ENCODE measurements at places on chromosomes 12 and 14.
A peak's percentile ranks its signal among the peaks of the same experiment; 100 is the strongest.

DNA sequence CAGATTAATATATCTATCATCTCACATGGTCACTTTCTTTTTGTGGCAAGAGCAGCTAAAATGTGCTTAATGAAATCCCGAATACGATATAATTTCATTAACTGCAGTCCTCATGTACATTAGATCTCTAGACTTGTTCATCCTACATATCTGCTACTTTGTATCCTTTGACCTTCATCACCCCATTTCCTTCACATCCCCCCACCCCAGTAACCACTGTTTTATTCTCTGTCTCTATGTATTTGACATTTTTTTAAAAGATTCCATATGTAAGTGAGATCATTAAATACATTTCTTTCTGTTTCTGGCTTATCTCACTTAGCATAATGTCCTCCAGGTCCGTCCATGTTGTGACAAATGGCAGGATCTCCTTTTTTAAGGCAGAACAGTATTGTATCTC is 23.0 kb upstream of the ST8SIA1 start:
- no peak for DNase-seq

- peak; percentile 32 for DNase-seq
Observed at GRCh38 chr12:65022960-65023359, 98.1 kb downstream of the WIF1 start.

DNA sequence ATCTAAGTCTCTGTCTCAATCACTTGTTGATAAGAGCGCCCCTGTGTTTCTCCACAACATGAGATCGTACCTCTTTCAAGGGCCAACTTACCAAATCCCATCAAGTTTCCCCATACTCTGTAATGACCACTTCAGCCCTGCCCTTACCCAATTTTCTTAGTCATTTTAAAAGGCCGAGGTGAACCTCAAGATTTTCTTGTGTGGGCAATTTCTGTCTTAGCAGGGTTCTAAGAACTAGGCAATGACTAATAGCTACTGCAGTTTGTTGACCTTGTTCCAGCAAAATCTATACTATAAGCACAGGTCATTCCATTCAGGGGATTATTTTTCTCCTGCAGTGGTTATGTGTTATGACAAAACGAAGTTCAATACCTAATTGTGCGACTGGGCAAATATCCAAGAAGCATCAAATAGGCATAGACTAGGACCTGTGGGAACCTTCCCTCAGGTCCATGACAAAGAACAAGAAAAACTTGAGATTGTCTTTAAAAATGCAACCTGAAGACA is 359.8 kb downstream of the PCNX1 start:
- no peak for DNase-seq

DNA sequence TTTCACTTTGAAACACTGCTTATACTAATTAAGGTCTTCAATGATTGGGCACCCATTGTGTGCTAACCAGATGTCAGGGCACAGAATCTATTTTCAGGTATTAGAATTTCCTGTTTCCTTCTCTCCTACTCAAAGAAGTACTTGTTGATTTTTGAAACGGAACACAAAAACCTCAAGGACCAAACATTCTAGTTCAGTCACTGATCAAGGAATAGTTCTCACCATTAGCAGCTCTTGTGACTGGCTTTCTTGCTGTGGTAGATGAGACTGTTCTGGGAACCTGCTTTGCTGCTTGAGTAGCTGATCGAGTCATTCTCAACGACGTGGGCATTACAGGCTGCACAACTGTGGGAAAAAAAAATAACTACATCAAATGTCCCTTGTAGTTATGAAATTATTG is 11.0 kb downstream of the DLGAP5 start:
- DNase-seq: no peak

GRCh38 chr12:103928682-103929045 is 1.5 kb upstream of the HSP90B1 start:
- DNase-seq: peak; percentile 76

GRCh38 chr12:32522331-32523221 is 123.2 kb downstream of the FGD4 start:
- no peak for DNase-seq

GRCh38 chr12:127861406-127861805 is 405.6 kb upstream of the TMEM132C start:
- DNase-seq: no peak

- peak; percentile 60 for DNase-seq
Observed at GRCh38 chr12:98645572-98646067, 530 bp downstream of the APAF1 start.

GRCh38 chr14:74824997-74825396 is 50.9 kb downstream of the PROX2 start:
- no peak for DNase-seq

- no peak for DNase-seq
Observed at GRCh38 chr14:102825307-102826095, 48.3 kb downstream of the TRAF3 start.

DNA sequence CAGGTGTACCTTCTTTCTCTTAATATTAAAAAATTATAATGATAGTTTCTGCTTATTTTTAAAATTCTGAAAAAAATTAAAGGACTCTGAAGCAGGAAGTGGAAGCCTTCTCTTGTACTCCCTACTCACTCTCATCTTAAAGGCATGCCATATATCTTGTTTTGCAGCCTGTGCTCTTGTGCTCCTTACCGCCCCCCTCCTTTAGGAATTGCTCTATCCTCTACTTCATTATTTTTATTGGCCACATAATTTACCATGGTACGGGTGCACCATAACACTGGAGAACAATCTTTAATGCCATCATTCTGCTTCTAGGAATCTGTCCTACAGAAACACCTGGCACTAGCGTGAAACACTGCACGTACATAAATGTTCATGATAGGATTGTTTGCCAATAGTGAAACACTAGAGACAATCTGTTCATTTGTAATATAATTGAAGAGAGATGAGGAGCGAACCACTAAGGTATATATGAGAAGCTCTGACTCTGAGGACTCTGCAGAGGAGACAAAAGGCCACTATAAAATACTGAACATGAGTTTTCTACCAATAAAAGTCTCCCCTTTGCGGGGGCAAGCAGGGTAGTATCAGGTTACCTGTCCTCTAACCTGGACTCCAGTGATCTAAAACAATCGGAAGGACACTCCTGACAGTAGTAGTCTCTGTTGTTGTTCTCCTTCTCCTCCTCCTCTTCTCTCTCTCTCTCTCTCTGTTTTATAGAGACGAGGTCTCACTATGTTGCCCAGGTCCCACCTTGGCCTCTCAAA is 6.3 kb upstream of the NYNRIN start:
- peak; percentile 82 for DNase-seq

DNA sequence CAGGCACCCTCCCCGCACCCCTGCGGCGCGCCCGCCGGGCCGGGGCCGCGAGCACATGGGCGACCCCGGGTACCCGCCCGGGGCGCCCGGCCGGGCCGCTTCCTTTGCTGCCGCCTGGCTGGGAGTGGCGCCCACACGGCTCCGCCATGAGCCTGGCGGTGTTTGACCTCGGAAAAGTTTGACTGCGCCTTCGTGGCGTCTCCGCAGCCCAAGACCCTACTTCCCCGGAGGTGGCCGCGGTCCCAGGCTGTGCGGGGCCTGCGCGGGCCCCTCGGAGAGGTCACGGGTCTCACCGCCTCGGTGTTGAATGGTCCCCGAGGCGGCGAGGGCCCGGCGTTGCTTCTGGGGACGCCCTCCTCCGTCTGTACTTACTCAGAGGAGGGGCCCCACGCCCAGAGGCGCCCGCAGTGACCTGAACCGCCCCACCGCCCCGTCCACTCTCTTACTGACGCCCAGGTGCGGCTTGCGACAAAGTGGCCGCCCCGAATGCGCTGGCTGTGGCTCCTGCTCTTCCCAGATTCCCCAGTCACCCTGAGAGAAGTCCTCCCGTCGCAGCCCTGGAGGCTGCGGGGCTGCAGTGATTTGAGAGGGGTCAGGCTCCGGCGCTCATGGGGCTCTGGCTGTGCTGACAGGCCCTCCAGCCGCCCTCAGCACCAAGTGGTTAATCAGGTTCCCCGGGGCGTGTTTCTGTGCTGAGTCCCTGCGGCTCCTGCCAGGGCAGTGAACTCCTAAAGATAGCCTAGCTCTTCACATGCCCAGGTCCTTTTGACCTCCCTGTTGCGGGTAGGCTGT is 5.8 kb downstream of the KMT5A start:
- peak; percentile 54 for DNase-seq

DNA sequence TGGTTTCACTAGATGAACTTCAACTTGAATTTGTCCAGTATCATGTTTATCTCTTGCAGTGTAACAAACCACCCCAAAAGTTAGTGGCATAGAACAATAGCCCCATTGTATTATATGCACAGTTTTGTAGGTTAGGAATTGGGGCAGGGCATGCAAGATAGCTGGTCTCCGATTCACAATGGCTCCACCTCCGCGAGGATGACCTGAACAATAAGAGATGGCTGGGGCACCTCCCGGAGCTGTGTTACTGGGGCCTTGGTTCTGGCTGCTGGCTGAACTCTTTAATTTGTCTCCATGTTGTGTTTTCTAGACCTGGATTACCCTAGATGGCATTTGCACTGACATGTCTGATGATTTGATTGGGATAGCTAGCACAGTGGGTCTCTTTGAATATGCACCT is 20.4 kb upstream of the VRK1 start:
- no peak for DNase-seq

GRCh38 chr12:11668611-11669010 is 19.1 kb downstream of the ETV6 start:
- no peak for DNase-seq

- no peak for DNase-seq
Observed at GRCh38 chr14:54654605-54655004, 87.7 kb downstream of the SAMD4A start.

GRCh38 chr12:28234444-28234843 is 44.2 kb downstream of the CCDC91 start:
- no peak for DNase-seq

- DNase-seq: no peak
Observed at GRCh38 chr12:109495012-109495411, 17.6 kb downstream of the UBE3B start.

DNA sequence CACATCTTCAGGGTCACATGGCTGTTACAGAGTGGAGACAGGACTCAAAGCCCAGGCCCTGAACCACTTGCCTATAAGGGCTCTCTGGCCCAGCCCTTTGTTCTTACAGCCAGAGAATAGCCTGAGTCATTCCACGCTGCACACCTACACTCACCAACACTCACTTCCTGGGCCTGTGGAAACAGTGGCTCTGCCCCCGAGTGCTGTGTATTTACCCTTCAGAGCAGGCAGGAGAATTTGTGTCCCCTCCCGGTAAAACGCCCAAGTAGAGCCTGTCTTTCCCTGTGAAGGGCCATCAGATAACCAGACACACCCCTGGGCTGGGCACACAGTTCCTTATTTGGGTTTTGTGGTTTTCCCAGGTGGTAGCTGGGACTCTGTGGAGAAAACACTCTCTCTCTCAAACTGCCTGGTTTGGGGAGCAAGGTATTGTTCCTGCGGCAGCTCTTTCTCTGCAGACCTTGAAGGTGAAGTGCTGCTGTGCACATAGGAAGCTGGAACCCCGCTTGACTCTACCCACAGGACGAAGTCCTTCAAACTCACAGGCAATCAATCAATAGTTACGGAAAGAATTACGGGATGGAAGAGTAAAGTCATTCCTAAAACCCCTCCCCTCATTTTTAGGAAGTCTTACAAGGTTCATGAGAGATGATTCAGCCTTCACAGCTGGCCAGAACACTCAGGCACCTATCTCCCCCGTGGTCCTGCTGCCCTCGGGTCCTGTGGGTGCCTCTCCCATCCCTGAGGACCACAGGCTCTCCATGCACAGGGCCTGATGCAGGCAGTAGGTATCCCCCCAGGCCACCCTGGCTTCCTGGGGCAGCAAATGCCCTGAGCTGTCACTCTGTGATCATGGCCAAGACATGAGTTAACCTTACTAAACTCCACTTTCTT is 20.3 kb downstream of the FIGNL2 start:
- DNase-seq: peak; percentile 83

DNA sequence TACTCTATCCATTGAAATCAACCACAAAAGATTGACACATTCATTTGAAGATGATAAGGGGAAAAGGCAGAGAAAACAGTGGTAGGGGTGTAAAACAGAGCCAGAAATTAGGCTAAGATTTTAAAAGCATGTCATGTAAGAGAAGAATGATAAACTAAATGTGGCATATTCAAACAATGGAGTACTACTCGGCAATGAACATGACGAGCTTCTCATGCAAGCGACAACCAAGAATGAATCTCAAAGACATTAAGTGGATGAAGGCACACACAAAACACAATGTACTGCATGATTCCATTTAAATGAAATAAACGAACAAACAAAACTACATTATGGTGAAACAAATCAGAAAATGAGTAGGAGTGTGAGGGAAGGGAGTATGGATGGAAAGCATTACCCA is 134.8 kb downstream of the ITPR2 start:
- DNase-seq: no peak

DNA sequence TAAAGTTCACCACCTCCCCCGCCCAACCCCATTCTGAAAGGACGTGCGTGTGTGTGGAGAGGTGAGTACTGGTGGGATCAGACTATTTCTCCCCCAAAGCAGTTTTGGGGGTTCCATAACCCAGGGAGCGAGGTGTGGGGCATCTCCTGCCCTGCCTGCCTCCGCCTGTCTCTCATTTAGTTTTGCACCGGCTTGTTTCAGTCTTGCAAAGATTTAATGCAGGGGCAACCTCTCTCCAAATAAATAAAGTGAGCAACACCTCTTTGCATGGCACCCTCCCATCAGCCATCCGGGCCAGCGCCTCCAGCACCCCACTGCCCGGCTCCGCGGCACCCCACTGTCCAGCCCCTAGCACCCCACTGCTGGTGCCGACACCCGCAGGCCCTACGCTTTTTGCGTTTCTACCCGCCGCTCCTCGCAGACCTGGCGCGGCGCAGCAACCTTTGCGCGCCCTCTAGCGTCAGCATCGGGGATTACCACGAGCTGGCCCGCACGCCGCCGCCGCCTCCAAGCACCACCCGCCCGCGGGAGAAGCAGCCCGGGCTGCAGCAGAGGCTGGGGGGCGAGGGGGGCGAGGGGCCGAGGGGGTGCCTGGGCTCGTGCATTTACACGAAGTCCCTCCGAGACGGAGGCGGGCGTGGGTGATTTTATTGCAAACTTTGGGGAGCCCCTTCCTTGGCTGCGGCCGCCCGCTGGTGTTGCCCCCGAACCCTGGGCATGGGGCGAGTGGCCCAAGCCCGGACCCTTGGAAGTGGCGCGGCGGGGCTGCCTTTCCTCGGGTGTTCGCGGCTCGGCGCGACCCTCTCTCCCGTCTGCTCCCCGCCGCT is 55.8 kb upstream of the VRK1 start:
- DNase-seq: peak; percentile 37

- DNase-seq: no peak
Observed at GRCh38 chr14:63428486-63428885, 109.8 kb upstream of the GPHB5 start.

DNA sequence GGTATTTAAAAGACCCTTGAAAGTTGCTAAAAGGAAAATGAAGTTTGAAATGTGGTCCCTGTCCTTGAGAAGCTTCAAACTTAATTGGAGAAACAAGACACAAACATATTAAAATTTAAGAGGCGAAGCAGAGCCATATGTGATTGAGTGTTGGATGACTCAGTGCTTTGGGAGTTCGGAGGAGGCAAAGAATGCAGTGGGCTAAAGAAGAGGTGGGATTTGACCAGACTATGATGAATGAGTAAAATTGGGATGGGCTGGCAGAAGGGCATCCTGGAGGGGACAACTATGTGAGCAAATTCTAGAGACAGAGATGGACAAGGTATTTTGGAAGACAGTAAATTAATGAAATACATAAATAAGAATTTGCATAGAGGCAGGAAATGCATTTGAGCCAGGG is 358.6 kb downstream of the EGLN3 start:
- DNase-seq: no peak

- DNase-seq: no peak
Observed at GRCh38 chr12:60391051-60391450, 795.2 kb downstream of the SLC16A7 start.

GRCh38 chr14:101010293-101010692 is 106.8 kb upstream of the RTL1 start:
- no peak for DNase-seq

GRCh38 chr14:23052182-23052623 is 5.1 kb downstream of the CDH24 start:
- no peak for DNase-seq
